ENCODE measurements at places on chromosomes 1 and 21.

- no peak for DNase-seq
These were observed 209.6 kb downstream of the NUF2 start for GRCh38 chr1:163531345-163531744.

DNA sequence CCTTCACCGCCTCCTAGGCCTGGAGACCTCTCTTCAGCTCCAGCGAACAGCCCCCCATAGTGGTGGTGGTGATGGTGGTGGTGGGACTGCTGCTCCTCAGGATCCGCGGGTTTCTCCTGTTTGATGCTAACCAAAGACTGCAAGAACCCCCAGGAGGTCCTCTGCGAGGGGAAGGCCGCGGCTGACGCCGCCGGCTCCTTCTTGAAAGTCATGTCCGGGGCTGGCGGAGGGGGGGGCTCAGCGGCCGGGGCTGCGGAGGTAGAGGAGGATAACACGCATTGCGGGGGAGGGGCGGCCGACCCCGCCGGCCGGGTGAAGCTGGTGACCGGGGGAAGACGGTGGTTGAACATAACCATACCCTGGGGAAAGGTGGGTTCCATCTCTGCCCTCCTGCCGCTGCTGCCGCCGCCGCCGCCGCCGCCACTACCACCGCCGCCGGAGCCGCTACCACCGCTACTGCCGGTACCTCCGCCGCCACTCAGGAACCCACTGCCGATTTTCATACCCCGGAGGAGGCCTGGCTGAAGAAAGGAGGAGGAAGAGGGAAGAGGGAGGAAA lies 554 bp downstream of the ZNF281 start:
- DNase-seq, result no peak

DNA sequence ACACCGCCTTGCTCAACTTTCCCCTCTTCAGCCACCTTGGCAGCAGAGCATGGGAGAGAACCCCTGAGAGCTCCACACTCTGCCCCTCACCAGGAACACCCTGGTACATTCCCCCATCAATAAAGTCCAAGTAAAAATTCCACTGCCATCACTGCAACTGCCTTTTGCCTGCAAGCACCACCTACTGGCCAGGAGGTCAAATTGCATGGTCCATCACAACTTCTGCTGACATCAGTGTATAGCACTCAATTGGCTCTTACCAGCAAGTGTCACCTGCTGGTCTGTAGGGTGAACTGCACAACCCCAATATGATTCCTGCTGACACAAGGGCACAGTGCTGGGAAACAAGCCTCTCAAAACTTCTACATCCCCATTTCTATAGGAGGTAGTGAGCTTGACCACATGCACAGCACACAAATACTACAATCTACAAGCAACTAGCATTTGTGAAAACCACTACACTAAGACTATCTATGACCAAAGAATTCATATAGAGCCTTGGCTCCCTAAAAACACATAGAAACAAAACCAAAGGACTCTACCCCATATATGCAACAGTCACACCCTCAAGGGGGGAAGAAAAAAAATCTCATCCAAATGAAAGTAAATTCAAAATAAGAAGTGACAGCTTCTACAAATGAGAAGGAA lies 69.2 kb downstream of the FASLG start:
- DNase-seq, result no peak

- DNase-seq, result no peak
These were observed 44.9 kb downstream of the SEC16B start for GRCh38 chr1:177925006-177925405.

DNA sequence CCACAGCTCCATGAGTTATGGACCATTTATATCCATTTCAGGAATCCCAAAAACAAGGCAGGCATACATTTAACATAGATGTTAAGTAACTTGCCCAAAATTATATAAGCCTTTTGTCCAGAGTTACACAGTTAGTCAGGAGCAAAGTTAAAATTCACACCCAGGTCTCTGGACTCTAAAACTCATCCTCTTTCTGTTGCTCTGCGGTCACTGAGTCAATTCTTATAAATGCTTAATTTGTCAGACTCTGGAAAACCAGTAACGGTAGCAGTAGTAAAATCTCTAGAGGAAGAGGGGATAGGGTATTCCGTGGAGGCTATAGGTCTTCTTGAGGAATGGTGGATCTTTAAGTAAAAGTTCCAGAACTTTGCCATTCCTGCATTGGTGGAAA lies 223.6 kb upstream of the JUN start:
- DNase-seq, result no peak

DNA sequence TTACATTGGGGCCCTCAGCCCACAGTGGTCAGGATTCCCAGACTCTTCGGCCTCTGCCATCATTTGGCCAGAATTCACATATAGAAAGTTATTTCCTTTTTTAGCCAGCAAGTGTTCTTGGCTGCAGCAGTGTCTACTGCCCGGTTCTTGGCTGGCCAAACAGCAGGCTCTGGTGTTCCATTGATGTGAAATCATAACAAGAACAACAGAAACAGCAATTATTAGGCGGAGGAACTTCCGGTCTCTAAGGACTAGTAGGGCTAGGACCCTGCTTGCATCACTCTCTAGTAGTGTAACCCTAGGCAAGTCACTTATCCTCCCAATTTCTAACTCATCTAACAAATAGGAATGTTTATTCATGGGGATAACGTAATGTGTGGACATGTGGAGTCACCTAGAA lies 8.7 kb upstream of the GJA5 start:
- DNase-seq, result no peak

DNA sequence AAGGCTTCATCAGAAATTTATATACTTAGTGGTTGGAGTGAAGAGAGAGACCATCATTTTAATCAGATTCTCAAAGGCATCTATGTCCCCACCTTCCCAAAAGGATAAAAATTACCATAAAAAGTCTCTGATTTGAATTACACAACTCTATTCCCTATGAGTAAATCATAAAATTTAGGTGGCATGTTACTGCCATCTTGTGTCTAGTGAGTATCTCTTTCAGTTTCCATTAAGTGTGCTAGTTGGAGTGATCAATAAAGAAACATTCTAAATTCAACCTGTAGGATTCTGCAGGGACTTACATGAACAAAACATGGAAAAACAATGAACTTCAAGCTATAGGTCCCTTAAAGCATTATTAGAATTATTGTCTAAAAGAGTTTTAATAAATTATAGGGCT lies 655.4 kb downstream of the LTN1 start:
- DNase-seq, result no peak

DNA sequence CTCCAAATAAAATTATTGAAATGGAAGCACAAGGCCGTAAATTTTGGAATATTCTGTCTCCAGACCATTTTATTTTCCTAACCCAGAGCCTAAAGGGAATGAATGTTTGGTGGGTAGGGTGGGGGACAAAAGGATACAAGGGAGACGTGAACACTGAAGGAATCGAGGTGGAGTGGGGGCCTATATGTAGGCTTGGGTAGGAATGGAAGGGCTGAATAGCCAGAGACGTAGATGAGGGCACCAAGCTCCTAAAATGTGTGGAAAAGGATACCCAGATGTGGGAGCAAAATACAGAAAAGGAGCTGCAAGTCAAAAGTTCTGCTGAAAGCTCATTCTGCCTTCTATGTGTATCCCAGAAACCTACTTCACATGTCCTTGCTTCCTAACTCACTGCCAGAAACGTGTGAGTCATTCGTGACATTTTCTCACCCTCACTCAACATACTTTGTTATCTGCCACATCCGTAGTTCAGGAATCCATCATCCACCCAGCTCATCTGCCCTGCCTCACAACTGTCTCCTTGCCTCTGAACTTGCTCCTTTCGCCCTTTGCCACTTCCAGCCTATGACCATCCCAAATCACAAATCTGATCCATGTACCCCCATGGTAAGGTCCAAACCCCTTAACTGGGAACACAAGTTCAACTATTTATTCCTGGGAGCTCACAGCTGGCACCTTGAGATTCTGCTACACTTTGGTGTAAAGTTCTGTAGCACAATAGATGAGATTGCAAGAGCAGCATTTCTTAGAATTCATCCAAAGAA lies 84.1 kb upstream of the PRDX6 start:
- no peak for DNase-seq
